ENCODE measurements at places on chromosomes 13 and 19.

- DNase-seq: no peak
These were observed 1.6 kb upstream of the GRTP1 start for GRCh38 chr13:113365583-113365970.

GRCh38 chr13:66501181-66501580 is 729.0 kb downstream of the PCDH9 start:
- no peak for DNase-seq

DNA sequence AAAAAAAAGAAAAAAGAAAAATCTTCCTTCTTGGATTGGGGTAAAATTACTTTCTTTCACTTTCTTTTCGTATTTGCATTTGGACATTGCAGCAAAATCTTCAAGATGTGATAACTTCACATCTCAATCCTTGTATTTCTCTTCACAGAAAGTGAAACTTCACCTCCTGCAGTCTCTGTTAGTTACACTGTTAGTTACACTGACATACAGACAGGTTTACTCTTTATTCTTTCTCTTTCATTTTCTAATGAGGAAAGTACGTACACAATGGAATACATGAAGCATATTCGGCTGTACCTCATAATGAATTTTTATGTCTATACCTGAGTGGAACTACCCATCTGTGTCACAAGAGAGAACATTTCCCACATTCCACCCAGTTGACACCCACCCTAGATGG is 459.1 kb upstream of the GPC6 start:
- no peak for DNase-seq

DNA sequence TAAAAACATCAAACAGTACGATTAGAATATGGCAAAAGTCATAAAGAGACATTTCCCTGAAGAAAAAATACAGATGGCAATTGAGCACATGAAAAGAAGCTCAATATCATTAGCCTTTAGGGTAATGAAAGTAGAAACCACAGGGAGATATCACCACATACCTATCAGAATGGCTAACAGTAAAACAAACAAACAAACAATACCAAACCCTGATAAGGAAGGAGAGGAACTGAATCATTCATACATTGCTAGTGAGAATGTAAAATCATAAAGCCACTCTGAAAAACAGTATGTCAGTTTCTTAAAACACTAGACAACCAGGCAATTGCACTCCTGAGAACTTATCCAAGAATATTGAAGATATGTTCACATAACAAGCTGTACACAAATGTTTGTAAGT is 1342.5 kb upstream of the SLC10A2 start:
- DNase-seq: no peak

DNA sequence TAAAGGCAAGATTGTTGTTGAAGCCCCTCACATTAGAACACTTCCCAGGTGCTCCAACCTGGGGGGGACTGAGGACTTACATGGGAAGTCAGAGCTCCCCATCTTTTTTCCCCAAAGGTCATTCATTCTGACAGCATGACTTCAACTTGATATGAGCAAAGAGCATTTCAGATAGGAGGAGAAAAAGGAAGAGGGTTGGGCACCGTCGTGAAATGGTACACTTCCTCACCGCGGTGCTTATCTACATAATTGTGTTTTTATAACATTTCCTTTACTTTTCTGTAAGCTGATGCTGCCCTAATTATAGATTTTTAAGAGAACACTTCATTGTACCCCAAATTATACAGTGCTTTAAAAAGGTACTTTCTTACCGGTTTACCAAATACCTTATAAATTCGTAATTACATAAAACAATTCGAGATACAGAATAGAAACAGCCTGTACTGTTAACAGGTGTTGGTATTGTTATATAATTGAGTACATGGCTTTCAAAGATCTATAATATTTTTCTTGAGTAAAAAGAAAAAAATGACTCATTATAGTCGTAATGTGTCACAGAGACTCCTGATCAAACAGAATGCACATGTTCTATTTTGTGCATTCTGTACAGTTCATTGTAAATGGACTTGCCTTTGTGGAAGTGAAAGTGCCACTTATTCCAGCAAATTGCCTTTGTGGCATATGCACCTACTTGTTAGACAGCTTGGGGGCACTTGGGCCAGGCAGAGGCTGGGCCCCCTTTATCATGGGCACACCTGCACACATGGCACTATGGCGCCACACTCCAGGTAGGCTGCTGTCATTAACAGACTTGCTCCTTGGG is 81.8 kb downstream of the GGACT start:
- DNase-seq: no peak

DNA sequence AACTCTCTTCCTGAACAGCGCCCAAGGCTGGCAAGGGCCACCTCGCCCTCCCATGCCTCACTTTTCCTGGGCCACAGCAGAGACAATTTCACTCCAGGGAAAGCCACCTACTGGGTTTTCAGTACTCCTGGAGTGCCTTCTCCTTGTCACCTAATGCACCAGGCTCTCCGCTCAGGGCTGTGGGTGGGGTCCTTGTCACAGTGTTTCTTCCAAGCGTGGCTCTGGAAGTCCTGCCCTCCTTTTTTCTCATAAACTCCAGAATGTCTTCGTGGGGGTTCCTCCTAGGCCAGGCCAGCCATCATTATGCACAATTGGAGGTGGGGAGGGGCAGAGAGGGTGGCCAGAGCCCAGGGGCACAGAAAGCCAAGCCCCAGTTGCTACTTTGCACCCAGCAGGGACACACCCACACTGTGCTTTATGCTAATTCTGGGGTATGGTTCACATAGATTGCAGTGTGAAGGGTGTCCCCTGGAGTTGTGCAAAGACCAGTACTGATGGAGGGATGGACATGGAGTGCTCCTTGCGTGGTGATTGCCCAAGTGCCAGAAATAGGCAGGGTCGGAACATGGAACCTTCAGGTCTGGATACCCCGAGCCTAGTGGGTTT is 78.8 kb downstream of the CHST8 start:
- DNase-seq: no peak

- DNase-seq: no peak
These were observed 16.6 kb downstream of the POU4F1 start for GRCh38 chr13:78586706-78587105.

DNA sequence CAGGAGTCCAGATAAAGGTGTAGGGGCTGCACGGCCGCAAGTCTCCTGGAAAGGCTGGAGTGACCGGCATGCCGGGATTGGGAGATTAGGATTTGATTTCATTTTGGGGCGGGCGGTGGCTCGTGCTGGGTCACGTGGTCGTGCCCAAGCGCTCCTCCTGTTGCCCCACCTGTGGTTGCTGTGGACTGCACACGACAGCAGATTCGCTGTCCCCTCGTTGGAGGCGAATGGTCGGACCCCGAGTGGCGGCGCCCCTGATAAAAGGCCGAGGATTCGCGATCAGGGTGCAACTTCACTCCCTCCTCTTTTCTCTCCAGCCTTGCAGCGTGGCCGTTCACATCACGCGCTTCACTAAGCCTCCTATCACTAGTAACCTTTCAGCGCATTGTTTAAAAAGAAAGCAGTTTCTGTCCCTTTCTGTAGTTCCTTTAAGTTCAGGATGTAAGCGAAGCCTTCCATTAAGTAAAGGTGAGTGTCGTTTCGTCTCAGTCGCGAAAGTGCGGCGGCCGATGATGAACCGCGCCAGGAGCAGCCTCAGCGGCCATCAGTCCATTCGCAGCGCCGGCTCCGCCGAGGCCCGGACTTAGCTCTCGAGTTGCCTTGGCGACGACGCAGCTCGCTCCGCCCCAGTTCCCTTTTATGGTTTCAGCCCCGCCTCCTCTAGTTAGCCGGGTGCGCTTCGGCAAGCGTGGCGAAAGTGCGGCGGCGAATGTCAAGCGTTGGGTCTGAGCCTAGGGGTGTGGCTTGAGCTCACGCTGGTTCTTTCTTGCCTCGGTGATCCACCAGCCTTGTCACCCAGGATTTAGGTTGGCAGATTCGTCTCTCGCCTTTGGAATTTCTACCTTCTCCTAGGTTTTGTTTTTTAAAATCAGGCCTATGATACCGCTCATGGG is 1.7 kb upstream of the PPP1R37 start:
- peak; percentile 99 for DNase-seq

- peak; percentile 76 for DNase-seq
These were observed 799 bp downstream of the NR1H2 start for GRCh38 chr19:50377051-50377461.

DNA sequence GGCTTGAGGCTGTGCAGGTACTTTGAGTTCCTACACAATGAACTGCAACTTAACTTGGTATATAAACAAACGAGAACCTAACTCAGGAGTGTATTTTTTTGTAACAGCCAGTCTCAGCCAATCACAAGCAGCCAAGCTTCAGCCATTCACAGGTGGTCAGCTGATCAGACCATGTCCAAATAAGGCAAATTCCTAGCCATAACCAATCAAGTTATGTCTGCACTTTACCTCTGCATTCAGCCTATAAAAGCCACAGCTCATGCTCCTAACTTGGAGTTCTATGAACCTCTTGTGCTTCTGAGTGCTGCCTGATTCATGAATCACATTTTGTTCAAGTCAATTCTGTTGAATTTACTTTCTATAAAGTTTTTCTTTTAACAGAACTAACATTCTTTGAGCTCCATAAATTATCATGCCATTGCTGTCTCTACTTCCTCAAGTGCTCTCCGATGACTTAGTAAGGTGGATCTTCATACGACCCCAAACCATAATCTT is 16.8 kb upstream of the MEDAG start:
- DNase-seq: no peak

- DNase-seq: no peak
These were observed 291.5 kb downstream of the ZNF536 start for GRCh38 chr19:30663611-30664174.

GRCh38 chr19:32691952-32692726 is 518 bp downstream of the NUDT19 start:
- DNase-seq: peak; percentile 62

DNA sequence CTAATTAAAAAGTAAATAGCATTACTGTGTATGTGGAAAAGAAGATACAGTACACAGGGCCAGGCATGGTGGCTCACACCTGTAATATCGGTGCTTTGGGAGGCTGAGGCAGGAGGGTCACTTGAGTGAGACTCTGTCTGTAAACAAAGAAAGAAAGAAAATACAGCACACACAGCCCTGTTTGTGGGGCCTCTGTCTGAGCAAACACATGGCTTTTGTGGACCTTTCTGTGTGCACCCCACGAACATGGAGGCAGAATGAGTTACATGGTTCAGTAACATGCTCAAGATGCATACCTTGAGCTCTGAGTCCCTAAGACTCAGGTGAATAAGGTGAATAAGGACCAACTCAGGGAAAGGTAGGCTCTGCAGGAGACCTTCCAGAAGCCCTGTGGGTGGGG is 20.0 kb upstream of the AMER2 start:
- DNase-seq: no peak

DNA sequence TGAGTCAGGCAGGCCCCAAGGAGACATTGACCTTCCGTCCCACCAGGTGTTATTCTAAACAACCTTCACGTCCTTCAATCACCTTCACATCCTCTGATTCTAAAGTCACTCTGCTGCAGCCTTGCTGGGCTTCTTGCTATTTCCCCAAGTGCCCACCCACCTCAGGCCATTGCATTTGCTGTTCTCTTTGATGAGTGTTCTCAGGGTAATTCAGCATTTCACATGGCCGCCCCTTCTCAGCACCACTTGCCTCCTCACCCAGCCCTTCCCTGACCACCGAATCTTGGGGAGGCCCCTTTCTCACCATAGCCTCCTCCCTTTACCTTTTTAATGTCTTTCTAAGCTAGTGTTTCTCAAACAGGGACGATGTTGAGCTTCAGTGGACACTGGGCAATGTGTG is 4.6 kb downstream of the ZNF805 start:
- no peak for DNase-seq

- no peak for DNase-seq
These were observed 650.8 kb upstream of the MIR17HG start for GRCh38 chr13:90696656-90697055.

DNA sequence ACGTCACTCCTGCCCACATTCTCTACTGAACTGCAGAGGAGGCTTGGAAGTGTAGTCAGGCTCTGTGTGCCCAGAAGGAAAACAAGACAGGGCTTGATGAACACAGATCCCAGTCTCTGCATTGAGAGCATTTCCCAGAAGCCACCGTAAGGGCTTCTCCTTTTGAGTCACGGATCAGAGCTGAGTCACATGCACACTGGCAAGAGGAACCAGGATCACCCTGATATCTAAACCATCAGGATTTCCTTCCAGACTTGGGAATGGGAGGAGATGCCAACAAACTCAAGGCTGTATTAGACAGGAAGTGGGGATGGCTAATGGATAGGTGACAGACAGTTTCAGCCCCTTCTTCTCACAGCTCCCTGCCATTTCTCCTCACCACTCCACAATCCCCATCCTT is 17.7 kb upstream of the FBXO17 start:
- DNase-seq: no peak

- no peak for DNase-seq
These were observed 22.0 kb downstream of the LHFPL6 start for GRCh38 chr13:39580881-39581575.

- no peak for DNase-seq
These were observed 49.8 kb downstream of the ELF1 start for GRCh38 chr13:40969169-40969901.

Data from stimulated activated CD8-positive, alpha-beta memory T cell treated with anti-CD3 and anti-CD28 coated beads, Interleukin-4, amount 100 ng/mL, for 48 hours (primary cell).